ENCODE measurements at places on chromosomes 1 and 21.

DNA sequence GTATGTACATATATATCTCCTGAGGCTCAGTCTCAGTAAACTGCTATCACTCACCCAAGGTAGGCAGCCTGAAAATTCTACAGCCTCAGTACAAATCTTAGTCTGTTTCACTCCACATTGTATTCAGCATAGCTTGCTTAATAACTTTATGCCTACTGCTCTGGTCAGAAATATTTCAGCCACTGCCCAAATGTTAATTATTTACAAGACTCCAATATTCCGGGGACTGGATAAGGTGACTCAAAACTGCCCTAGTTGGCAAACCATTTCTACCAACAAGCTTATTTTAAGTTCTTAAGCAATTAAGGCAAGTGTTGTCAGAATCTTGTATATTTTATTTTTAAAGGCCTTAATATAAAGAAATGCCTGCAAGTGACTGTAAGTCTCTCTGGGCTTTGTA lies 114.8 kb downstream of the LRRIQ3 start:
- no peak for DNase-seq

GRCh38 chr1:2328676-2329455 lies 62.5 kb downstream of the MORN1 start:
- no peak for DNase-seq

DNA sequence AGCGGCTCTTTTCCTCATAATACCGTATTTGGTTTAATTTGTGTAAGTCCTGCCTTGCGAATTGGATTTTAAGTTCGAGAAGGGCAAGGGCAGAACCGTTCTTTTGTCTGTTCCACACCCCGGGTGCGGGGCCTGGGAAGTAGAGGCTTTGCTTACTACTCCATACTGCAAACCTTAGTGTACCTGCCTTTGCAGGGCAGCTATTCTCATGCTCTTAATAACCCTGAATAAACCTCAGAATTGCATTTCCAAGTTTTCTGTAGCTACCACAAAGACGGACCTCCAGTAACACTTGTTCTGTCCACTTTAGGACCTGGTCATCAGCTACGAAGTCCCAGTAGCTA lies 657 bp upstream of the HNRNPU start:
- DNase-seq = peak; percentile 77

GRCh38 chr1:92831762-92832536 lies at the start of gene RPL5:
TSS of gene RPL5 (plus strand) at chr1:92832040. CDS start at chr1:92832115, 75 bp downstream.
- DNase-seq = peak; percentile 98

GRCh38 chr1:17516303-17517214 lies 22.9 kb upstream of the ARHGEF10L start:
- DNase-seq = no peak

DNA sequence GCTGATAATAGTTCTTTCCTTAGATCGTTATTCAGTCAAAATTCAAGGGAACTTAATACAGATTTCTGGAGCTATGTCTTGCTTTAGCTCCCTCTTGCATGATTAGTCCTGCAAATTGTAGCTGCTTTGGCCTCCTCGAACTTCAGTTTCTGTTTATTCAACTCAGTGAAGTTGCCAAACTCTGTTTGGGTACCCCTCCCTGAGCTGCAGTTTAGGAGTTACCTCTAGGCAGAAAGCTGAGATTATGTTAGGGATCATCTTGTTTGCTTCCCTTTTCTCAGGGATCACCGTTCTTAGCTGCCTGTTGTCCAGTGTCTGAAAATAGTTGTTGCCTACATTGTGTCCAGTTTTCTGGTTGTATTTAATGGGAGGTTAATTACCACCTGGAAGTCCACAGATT lies 43.5 kb downstream of the SNX27 start:
- no peak for DNase-seq
